ENCODE measurements at places on chromosomes 13 and 19. TPM values are rescaled to one million over a fixed set of nuclear protein-coding genes. Genes with fewer than 3 reads are reported as not detected.
A peak's percentile ranks its signal among the peaks of the same experiment; 100 is the strongest.

- H3K4me1 ChIP-seq = peaks cover 25% of the 10 kb centered on the region
- peak overlapping the region; percentile 56 for H3K4me3 ChIP-seq
- no peak overlapping the region for H3K27ac ChIP-seq
- peak; percentile 42 for DNase-seq
Measured at GRCh38 chr19:10431943-10432735, 11.8 kb downstream of the PDE4A start.

SYNGR4 gene
- not detected for total RNA-seq

GRCh38 chr19:10815007-10815536 lies 20.9 kb downstream of the TMED1 start:
- no peak for DNase-seq
- no peak overlapping the region for H3K4me3 ChIP-seq
- H3K27ac ChIP-seq = no peak overlapping the region
- peaks cover 18% of the 10 kb centered on the region for H3K36me3 ChIP-seq
- peaks cover 8% of the 10 kb centered on the region for H3K4me1 ChIP-seq

DNA sequence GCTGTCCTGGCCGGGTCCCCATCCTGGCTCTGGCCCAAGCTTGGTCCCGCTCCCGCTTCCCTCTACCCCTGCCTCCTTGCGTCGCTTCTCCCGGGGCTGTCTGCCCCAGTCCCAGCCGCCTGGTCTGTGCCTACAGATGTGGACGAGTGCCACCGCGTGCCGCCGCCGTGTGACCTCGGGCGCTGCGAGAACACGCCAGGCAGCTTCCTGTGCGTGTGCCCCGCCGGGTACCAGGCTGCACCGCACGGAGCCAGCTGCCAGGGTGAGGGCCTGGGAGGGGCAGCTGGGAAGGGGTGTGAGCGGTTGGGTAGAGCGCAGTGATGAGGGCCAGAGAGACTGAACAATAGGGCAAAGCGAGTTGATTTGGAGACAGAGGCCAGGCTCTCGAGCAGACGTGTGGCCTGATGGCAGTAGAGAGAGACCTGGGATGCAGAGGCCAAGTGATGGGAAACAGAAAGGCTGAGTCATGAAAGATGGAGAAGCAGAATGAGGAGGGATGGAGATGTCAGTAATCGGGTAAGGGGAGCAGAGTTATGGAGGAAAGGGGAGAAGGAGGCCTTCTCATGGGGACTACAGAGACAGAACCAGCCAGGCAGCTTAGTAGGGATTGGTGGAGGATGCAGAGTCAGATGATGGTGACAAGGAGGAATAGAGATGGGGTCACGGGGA lies 9.4 kb downstream of the LTBP4 start:
- no peaks in the 10 kb centered on the region for H3K27me3 ChIP-seq
- H3K4me3 ChIP-seq = no peak overlapping the region
- H3K27ac ChIP-seq = peak overlapping the region; percentile 45
- peaks cover 24% of the 10 kb centered on the region for H3K4me1 ChIP-seq
- DNase-seq = no peak

DNA sequence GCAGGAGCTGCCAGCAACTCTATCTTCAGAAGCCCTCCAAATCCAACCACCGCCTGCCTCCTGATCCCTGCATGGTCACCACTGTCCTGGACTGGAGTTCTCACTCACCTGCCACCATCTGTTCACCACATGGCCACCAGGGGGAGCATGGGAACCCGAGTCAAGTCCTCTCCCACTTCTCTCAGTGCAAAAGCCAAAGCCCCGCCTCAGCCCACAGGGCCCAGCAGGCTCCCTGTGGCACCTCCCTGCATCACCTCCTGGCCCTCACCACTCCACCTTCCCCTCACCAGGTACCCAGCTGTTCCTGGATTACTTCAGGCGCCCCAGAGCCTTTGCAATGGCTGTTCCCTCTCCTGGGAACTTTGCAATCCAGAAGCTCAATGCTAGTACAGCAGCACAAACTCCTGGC lies 5.3 kb downstream of the DHPS start:
- H3K4me3 ChIP-seq = no peak overlapping the region
- DNase-seq = peak; percentile 92
- no peaks in the 10 kb centered on the region for H3K27me3 ChIP-seq

MUC16 gene
- 0.15 TPM for total RNA-seq

GRCh38 chr19:5693195-5694166 lies 3.4 kb downstream of the RPL36 start:
- no peak for DNase-seq
- peaks cover 7% of the 10 kb centered on the region for H3K4me1 ChIP-seq
- no peaks in the 10 kb centered on the region for H3K27me3 ChIP-seq
- no peak overlapping the region for H3K4me3 ChIP-seq
- peaks cover 57% of the 10 kb centered on the region for H3K36me3 ChIP-seq

GRCh38 chr19:34484328-34484727 lies 2.8 kb downstream of the WTIP start:
- H3K27ac ChIP-seq = no peak overlapping the region
- no peaks in the 10 kb centered on the region for H3K4me1 ChIP-seq
- no peaks in the 10 kb centered on the region for H3K27me3 ChIP-seq
- H3K36me3 ChIP-seq = no peaks in the 10 kb centered on the region
- no peak overlapping the region for H3K4me3 ChIP-seq

DNA sequence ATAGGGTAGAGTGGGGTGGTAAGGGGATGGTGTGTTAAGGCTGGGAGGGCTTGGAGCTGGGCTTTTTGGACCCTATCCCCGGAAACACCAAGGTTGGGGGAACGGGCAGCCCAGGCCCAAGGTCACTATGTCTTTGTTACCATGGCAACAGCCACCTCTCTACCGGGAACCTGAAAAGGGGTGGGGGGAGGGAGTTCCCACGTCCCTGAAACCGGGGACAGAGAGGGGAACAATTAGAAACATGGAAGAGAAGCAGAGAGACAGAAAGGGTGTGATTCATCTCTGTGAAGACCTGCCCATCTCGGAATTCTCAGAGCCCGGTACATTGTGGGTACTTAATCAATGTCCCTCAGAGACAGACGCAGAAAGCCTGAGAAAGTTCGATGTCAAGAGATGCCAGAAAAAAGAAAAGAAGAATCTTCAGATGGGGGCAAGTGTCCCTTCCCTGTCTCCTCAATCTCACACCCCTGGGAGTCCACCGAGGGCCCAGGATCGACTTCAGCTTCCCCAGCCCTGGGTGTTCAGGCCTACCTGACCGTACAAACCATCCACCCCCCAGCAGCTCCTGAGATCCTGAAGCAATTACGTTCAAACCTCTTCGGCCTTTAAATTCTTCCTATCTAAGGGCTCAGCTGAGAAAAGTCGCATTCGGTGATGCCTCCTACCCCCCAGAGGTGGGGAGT lies 6.8 kb upstream of the LRFN1 start:
- no peak for DNase-seq
- no peaks in the 10 kb centered on the region for H3K27me3 ChIP-seq
- H3K36me3 ChIP-seq = no peaks in the 10 kb centered on the region
- no peak overlapping the region for H3K27ac ChIP-seq
- H3K4me3 ChIP-seq = no peak overlapping the region

GRCh38 chr13:81676008-81676407 lies 1335.1 kb upstream of the SPRY2 start:
- no peaks in the 10 kb centered on the region for H3K36me3 ChIP-seq
- no peak overlapping the region for H3K27ac ChIP-seq
- no peaks in the 10 kb centered on the region for H3K27me3 ChIP-seq
- DNase-seq = no peak

ZNF285 gene
- total RNA-seq = 0.22 TPM

GRCh38 chr13:98447881-98448641 lies 128.8 kb downstream of the STK24 start:
- no peak overlapping the region for H3K27ac ChIP-seq
- peaks cover 14% of the 10 kb centered on the region for H3K4me1 ChIP-seq
- no peaks in the 10 kb centered on the region for H3K27me3 ChIP-seq

TMIGD2 gene
- total RNA-seq = not detected

IZUMO2 gene
- total RNA-seq = not detected

- no peak overlapping the region for H3K27ac ChIP-seq
- H3K4me3 ChIP-seq = no peak overlapping the region
- no peaks in the 10 kb centered on the region for H3K36me3 ChIP-seq
- no peaks in the 10 kb centered on the region for H3K4me1 ChIP-seq
- peaks cover 83% of the 10 kb centered on the region for H3K27me3 ChIP-seq
Measured at GRCh38 chr13:96991072-96991471, 3.2 kb downstream of the OXGR1 start.

HIF3A gene
- not detected for total RNA-seq

- no peak overlapping the region for H3K27ac ChIP-seq
- H3K4me3 ChIP-seq = no peak overlapping the region
- DNase-seq = no peak
- H3K36me3 ChIP-seq = no peaks in the 10 kb centered on the region
- no peaks in the 10 kb centered on the region for H3K4me1 ChIP-seq
Measured at GRCh38 chr13:113576597-113576996, 8.0 kb upstream of the TFDP1 start.

GRCh38 chr13:62537593-62537992 lies 1121.9 kb upstream of the PCDH20 start:
- no peak overlapping the region for H3K4me3 ChIP-seq
- no peaks in the 10 kb centered on the region for H3K36me3 ChIP-seq
- no peaks in the 10 kb centered on the region for H3K27me3 ChIP-seq

PLEKHJ1 gene
- 94.8 TPM for total RNA-seq

DNA sequence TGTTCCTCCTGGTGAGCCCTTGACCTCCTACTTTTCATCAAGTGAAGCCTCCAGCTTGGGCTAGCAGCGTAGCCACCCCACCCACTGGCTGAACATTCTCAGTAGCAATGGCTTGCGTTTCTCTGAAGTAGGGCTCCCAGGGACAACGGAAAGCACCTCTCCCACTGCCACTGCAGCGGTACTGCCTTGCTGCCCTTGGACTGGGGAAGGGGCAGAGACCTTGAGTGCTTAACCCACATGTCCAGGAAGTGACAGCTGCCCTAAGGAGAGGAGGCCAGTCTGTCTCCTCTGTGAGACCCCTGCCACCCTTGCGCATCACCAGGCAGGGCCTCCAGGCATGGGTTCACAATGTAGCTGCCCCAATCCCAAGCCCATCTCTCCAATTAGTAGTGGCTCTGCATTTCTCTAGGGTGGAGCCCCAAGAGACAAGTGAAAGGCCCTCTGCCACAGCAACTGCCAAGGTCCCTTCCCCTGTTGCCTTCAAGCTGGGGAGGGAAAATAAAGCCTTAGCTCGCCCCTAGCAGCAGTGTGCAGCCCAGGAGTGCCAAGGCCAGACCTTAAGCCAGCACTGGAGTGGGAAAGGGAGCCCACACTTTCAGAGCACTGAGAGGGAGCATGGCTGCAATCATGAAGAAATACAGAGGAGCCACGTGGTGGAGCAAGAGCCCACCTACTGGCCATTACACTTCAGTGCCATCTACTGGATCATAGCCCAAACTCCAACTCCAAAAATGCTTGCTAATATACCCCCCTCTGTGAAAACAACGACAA lies 175.9 kb upstream of the TRPC4 start:
- H3K27ac ChIP-seq = no peak overlapping the region
- no peaks in the 10 kb centered on the region for H3K4me1 ChIP-seq
- H3K36me3 ChIP-seq = no peaks in the 10 kb centered on the region
- H3K27me3 ChIP-seq = no peaks in the 10 kb centered on the region
- H3K4me3 ChIP-seq = no peak overlapping the region
- peak; percentile 51 for DNase-seq

GPR12 gene
- total RNA-seq = not detected

- H3K27ac ChIP-seq = no peak overlapping the region
- DNase-seq = no peak
- no peaks in the 10 kb centered on the region for H3K27me3 ChIP-seq
- no peak overlapping the region for H3K4me3 ChIP-seq
- H3K36me3 ChIP-seq = no peaks in the 10 kb centered on the region
Measured at GRCh38 chr13:67048821-67049150, 181.3 kb downstream of the PCDH9 start.

DNA sequence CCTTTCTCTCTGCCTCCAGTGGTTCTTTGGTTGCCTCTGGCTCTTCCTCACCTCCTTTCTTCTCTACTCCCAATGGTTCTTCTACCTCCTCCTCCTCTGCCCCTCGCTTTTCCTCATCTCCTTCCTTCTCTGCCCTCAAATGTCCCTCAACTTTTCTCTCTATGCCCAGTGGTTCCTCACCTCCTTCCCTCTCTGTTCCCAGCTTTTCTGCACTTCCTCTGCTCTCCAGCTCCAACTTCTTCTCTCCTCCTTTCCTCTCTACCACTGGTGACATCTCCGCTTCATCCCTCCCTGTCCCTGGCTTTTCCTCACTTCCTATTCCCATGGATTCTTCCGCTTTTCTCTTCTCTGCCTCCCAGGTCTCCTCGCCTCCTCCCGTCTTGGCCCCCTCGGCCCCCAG lies 7.8 kb downstream of the PALM3 start:
- H3K4me3 ChIP-seq = no peak overlapping the region
- no peak for DNase-seq
- peaks cover 8% of the 10 kb centered on the region for H3K4me1 ChIP-seq
- H3K27ac ChIP-seq = no peak overlapping the region

GRCh38 chr19:53977991-53978731 lies 13.3 kb upstream of the CACNG6 start:
- H3K4me3 ChIP-seq = peak overlapping the region; percentile 23
- peaks cover 25% of the 10 kb centered on the region for H3K4me1 ChIP-seq
- no peaks in the 10 kb centered on the region for H3K36me3 ChIP-seq
- H3K27me3 ChIP-seq = no peaks in the 10 kb centered on the region

FGF22 gene
- 1.3 TPM for total RNA-seq

DGKH gene
- 5.9 TPM for total RNA-seq

MYH14 gene
- 28.5 TPM for total RNA-seq

DNA sequence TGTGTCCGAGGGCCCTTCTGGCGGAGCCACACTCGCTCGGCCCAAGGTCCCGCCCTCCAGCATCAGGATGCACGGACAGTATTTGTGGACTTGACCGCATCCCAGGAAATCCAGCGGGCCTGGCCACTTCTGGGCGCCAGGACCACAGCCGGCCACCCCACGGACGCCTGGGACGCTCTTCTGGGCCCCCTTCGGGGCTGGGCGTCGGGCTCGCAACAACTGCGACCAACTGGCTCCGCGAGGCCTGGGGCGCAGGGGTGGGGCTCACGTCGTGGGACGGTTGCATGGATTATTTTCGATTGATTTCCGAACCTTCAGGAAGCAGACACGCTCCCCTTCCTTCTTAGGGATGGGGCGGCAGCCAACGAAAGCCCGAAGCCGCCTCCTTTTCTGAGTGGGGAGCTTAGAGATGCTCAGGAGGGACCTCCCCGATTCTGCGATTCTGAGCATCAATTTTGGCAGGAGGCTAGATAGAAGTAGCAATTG lies 521 bp upstream of the NUP58 start:
- peaks cover 7% of the 10 kb centered on the region for H3K36me3 ChIP-seq
- H3K4me3 ChIP-seq = peak overlapping the region; percentile 89
- no peak for DNase-seq

- H3K27me3 ChIP-seq = no peaks in the 10 kb centered on the region
- no peaks in the 10 kb centered on the region for H3K4me1 ChIP-seq
- H3K36me3 ChIP-seq = no peaks in the 10 kb centered on the region
- DNase-seq = no peak
- no peak overlapping the region for H3K27ac ChIP-seq
Measured at GRCh38 chr13:39930060-39930459, 274.6 kb downstream of the COG6 start.
